ENCODE measurements at places on chromosomes 12 and 14.

- DNase-seq: no peak
Measured at GRCh38 chr14:34912182-34912581, 37.0 kb upstream of the BAZ1A start.

- no peak for DNase-seq
Measured at GRCh38 chr14:36438883-36439282, 81.1 kb downstream of the NKX2-1 start.

DNA sequence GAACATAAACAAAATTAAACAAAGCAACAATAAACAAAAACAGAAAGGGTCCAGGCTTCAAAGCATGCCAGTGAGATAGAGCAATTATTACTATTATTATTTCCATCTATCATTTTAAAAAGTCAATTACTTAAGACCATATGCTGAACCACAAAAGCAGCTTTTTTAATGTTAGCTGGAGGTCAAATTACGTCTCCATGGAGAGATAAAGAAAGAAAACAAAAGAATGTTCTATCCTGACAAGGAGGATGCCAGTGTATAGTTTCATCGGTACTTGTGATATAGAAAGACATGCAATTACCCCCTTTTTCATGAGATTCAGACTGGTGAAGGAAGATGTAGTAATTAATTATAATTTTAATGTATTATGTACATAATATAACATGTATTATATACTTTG is 81.6 kb upstream of the DCN start:
- DNase-seq: no peak

GRCh38 chr12:108597559-108598471 is at the start of gene TMEM119:
Gene TMEM119, minus strand, starts transcription at chr12:108598084. Its CDS starts 5,701 bp downstream, at chr12:108592383.
- DNase-seq: no peak

GRCh38 chr12:66623455-66623854 is 55.4 kb downstream of the GRIP1 start:
- no peak for DNase-seq

Data from stimulated activated naive B cell treated with anti-CD40 and anti-IgM and Interleukin-4, amounts not matched to agents 10 μg/mL and 1 μg/mL and 100 μg/mL, for 72 hours (primary cell).